T-helper 1 cell (primary cell): ENCODE measurements at places on chromosomes 12 and 14.

- DNase-seq, result no peak
These were observed 2.3 kb upstream of the CSRP2 start for GRCh38 chr12:76881142-76881541.

GRCh38 chr14:65258391-65258790, 154.1 kb upstream of the FUT8 start:
- no peak for DNase-seq

GRCh38 chr12:13981990-13982389, 588 bp upstream of the GRIN2B start:
- DNase-seq, result no peak

DNA sequence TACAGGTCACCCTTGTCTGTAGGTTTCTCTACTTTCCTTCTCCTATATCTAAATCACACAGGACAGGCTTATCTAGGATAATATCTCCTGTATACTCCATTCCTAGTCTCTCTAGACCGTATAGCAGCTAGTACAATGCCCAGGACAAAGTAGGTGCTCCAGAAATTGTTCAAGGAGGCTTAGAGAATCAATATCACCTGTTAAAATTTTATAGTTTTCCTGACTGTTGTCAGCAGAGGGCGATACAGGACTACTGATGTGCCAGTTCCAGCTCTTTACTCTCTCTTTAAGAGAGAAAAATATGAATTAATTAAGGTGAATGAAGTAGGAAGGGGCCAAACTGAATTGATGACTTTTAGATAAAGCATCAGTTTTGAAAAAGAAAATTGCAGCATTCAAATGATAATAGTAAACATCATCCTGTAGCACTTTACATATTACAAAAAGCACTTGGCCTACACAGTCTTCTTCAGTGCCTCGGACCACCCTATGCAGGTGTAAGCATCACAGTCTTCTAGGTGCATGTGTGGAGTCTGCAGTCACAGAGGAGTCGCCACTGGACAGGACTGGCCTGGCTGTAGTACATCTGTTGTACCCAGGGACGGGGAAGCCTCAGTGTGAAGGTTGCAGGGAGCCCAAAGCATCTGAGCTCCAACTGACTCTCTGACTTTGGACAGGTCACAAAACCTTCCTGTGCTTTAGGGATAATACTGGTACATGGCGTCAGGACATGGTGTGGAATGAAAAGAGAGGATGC, 61.9 kb upstream of the MAX start:
- DNase-seq, result no peak

- DNase-seq, result no peak
These were observed 2.2 kb downstream of the GUCY2C start for GRCh38 chr12:14694145-14694714.

GRCh38 chr12:112837629-112838197, 46.2 kb downstream of the RPH3A start:
- DNase-seq, result no peak

GRCh38 chr12:104274811-104275210, 28.7 kb upstream of the EID3 start:
- DNase-seq, result no peak

- no peak for DNase-seq
These were observed 149.4 kb upstream of the PRMT8 start for GRCh38 chr12:3341594-3341993.

DNA sequence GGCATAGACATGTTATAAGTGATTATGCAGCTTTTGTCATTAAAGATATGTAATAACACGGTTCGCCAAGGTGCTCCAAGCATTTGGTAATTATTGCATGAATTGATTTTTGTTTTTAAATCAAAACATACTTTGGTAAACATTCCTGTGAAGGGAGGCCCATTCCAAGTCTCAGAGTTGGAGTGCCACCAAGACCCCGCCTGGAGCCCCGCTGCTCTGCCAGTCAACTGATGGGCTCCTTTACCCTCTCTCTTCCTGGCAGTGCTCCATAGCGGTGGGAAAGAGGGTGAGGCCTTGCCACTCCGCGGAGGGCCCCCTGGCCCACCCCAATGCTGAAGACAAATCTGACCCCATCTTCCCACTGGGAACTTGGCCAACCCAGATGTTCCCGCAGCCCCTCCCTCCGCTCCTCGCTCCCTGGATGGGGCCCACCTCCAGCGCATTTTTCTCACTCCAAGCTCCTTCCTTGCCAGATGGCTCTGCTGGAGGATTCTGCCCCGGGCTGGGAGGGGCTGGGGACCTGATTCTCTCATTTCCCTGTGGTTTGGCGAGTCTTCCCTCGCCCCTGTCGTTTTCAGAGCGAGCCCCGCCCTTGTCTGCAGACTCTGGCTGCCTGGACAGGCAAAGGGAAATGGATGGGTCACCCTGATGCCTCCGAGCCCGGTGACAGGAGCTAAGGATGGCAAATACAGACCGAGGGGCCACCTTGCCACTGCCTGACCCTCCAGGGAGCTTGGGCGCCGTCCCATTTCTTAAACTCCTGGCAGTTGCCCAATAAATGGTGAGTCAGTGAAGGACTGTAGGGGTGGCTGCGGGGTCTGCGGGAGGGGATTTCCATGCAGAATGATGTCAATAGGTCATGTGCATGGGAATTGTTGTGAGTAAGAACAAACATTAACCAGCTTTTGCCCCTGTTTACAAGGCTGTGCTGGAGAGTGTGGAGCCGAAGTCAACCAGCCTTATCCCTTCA, 9.2 kb upstream of the PAPLN start:
- no peak for DNase-seq

DNA sequence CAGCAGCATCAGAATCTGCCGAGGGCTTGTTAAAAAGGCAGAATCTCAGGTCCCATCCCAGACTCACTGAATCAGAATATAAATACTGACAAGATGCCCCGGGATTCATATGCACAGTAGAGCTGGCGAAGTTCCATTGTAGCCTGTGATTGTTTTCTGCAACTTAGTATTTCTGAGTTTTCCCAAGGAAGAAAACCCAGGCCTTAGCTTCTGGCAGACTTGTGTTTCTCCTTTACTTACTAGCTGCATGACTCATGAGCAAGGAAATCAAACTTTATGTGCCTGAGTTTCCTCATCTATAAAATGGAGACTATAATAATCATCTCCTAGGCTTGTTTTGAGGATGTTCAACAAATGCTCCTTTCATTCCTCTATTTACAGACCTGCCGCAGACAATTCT, 278.5 kb upstream of the PLEKHG7 start:
- no peak for DNase-seq

DNA sequence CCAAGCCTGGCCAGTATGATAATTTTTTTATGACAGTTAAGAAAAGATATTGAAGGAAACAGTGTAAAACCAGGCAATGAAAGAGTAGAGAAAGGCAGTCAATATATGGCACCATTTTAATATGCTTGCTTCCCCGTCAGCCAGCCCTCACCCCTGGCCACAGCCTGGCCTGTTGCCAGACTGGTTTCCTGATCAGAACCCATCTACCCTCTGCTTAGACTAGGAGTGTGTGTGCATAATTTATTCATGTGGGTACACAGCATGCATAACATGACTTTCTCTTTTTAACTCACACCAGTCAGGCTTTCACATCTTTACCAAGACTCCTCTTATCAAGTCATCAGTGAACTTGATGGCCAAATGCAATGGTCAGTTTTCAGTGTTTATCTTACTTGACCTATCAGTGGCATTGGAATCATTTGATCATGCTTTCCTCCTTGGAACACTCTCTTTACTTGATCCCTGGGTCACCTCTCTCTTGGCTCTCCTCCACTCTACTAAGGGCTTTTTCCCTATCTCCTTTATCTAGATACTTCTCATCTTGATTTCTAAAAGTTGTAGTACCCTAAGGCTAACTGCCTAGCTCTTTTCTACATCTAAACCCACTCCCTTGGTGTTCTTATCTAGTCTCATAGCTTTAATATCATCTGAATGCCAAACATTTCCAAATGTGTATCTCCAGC, 10.0 kb upstream of the GPR19 start:
- no peak for DNase-seq

DNA sequence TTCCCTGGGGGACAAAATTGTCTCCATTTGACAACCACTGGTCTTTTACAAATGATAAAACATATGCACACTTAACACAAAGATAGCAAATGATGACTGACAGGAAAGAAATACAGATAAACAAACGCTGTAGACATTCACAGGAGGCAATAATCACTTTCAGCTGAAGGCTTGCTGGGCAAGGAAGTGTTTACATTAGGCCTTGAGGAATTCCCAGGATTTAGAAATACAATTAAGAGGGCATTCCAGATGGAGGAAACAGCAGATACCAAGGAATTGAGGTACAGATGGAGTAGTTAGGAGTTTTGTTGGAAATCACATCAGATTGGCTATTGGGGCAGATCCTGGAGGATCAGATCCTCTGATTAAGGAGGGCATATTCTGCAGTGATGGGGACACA, 93.9 kb downstream of the DYRK2 start:
- no peak for DNase-seq

DNA sequence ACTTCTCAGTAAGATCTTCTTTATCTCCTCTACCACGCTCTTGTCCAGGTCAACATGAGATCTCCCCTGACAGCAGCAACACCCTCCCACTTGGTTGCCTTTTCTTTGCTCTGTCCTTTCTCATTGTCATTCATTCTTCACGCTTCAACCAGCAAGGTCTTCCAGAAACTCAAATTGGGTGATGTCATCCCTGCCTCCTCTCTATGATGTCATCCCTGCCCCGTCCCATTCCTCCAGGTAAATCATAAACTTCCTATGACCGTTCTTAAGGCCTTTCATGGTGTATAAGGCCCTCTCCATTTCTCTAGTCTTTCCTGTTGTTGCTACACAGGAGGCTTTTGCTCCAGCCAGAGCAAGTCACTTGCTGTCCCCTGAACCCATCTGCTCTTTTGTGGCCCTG, 17.7 kb upstream of the TUNAR start:
- DNase-seq, result no peak

DNA sequence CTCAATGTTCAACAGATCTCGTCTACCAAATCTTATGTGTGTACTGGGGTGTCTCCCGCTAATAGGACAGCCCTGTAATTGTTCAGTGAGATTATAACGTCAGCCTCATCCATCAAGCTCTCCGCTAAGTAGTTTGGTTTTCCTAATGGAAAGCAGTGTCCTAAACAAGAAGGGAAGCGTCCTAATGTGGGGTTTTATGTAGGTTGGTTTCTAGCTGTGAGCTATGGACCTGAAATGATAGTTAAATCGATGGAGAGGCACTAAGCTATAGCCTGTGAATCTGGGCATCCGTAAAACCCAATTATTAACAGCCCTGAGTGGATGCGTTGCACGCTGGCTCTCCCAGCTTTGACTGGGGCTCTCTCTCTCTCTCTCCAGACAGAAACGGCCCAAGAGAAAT, 9.2 kb upstream of the MAP1LC3B2 start:
- DNase-seq, result no peak

DNA sequence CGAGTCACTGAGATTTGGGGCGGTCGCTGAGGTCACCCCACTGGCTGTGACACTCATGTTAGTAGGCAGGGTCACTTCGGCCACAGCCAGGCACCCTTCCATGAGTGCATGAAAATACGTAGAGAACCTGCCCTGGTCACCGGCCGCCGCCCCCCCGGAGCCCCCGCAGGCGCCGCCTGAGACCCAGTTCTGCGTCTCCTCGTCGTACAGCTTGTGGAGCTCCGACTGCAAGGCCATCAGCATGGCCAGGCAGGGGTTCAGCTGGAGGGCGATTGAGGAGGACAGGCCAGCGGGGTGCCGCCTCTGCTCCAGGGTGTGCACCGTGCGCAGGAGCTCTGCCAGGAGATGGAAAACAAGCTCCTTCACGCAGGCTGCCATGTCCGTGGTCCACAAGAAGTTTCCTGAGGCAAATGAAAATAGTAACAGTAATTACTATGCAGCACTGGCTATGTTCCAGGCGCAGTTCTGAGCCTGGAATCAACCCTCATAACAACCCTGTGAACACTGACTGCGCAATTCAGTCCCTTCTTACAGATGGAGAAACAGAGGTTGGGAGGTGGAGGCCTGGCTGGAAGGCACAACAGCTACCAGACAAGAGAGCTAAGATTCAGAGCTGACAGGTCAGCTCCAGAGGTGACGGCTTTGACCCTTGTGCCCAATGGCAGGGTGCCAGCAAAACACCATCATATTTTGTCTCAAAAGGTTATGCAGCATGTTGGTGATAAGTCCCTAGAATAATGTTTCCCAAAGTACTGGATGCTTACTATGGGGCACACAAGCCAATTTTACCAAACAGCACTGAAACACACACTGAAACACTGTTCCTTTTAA, 59.9 kb downstream of the TRAFD1 start:
- DNase-seq, result no peak

- no peak for DNase-seq
These were observed 62.7 kb upstream of the TSPAN11 start for GRCh38 chr12:30863839-30864238.

DNA sequence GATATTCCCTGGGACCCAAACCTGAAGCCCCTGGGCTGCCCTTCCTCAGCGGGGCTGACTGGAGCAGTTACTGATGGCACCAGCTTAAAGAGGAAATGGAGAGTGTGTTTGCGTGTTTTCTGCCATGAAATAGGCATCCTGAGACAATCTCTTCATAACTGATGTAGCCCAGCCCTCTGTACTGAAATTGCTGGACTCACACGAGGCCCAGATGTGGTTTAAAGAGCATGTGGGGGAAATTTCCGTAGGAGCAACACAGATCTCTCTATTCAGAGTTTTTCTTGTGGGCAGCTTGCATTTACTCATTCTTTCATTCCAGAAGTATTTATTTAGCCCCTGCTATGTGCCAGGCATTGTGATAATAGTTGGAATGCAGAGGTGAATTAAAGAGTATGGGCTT, 782.1 kb upstream of the TBX3 start:
- no peak for DNase-seq

DNA sequence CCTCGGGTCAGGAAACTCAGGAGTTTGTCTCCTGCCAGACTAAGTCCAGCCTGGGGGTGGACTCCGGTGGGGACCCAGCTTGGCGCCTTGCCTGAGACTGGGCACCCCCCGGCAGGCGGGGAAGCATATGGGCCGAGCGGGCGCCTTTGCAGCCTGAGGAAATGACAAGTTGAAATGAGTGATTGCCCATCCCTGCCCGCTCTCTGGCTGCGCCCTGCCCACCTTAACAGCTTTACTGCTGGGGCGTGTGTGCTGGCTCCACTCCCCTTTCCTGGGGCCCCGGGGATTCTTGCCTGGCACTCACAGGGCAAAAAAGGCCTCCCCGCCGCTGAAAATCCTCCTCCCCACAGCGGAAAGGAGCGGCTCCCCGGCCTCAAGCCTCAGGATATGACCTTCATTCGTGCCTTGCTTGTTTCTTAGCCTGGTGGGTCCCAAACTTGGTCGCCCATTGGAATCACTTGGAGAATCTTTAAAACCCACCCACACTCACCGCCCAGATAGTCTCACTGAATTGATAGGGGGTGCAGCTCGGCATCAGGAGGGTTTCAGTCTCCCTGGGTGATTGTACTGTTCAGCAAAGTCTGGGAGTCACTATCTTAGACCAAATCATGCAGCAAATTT, 1.5 kb downstream of the RFLNA start:
- DNase-seq, result no peak

DNA sequence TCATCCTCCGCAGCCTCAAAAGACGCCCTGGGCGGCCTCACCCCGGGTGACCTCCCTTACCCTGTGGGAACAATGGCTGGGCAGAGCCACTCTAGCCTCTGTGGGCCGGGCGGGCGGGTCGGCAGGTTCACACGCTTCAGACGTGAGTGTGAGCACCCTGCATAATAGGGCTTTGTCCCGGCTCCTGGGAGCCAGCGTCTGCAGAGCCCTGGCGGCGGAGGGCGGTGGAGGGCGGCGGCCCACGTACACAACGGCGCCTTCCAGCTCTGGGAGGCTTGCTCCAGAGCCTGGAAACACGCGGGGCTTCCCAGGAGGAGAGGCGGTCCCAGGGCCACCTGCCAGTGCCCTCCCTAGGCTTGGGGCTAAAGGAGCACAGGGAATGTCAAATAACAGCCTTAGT, 205.6 kb downstream of the BCL11B start:
- no peak for DNase-seq

GRCh38 chr12:77076886-77077285, 11.5 kb upstream of the E2F7 start:
- no peak for DNase-seq
